ENCODE measurements at places on chromosomes 16 and 17.

DNA sequence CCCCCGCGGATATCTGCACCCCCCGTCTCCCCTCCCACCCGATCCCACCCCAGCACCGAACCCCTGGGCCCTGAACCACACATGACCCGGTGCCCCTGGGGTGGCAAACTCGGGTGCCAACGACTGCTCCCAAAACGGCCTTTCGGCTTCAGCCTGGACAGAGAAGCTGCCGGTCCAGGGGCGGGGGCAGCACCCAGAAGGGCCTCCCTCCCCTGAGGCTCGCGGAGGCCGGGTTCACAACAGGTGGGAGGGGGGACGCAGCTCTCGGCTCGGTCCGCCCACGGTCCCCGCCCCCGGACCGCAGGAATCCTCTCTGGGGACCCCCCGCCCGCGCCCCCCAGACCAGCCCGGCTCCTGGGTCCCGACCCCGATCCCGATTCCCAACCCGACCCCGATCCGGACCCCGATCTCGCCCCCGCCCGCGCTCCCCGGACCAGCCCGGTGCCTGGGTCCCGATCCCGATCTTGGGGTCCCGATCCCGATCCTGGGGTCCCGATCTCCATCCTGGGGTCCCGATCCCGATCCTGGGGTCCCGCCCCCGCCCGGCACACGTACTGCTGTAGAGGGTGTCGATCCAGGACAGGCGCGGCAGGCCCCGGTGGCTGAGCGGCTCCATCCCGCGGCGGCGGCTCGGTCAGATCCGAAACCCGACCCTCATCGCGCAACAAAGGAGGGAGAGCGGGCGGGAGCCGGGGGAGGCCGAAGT is 516 bp downstream of the ABR start:
- DNase-seq: no peak

DNA sequence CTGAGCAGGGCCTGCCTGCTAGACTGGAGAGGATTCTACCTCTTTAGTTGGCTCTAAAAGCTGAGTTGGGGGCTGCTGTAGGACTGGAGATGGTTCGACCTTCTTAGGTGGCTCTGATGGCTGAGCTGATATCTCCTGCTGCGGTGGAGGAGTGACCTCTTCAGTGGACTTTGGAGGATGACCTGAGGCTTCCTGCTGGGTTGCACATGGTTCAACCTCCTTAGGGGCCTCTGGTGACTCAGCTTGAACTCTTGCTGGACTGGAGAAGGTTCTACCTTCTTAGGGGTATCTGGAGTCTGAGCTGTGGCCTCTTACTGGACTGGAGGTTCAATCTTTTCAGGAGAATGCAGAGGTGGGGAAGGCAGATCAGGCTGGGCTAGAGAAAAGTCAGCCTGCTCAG is 48.9 kb upstream of the TMEM97 start:
- no peak for DNase-seq

GRCh38 chr16:3119701-3120408 is 7.5 kb downstream of the ZNF205 start:
- DNase-seq: no peak

DNA sequence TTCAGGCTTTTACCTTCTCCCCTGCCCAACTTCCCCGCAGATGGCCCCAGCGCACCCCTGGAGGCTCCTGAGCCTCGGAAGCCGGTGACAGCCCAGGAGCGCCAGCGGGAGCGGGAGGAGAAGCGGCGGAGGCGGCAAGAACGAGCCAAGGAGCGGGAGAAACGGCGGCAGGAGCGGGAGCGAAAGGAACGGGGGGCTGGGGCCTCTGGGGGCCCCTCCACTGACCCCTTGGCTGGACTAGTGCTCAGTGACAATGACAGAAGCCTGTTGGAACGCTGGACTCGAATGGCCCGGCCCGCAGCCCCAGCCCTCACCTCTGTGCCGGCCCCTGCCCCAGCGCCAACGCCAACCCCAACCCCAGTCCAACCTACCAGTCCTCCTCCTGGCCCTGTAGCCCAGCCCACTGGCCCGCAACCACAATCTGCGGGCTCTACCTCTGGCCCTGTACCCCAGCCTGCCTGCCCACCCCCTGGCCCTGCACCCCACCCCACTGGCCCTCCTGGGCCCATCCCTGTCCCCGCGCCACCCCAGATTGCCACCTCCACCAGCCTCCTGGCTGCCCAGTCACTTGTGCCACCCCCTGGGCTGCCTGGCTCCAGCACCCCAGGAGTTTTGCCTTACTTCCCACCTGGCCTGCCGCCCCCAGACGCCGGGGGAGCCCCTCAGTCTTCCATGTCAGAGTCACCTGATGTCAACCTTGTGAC is 3.6 kb downstream of the MAPK7 start:
- DNase-seq: no peak

- no peak for DNase-seq
Measured at GRCh38 chr16:20364051-20364450, 11.5 kb upstream of the UMOD start.

GRCh38 chr16:69860233-69861231 is 90.6 kb upstream of the CLEC18A start:
- DNase-seq: no peak

GRCh38 chr16:65663774-65664173 is 541.9 kb upstream of the CDH11 start:
- DNase-seq: no peak

GRCh38 chr17:68794636-68795434 is 160.4 kb downstream of the ABCA8 start:
- DNase-seq: no peak

DNA sequence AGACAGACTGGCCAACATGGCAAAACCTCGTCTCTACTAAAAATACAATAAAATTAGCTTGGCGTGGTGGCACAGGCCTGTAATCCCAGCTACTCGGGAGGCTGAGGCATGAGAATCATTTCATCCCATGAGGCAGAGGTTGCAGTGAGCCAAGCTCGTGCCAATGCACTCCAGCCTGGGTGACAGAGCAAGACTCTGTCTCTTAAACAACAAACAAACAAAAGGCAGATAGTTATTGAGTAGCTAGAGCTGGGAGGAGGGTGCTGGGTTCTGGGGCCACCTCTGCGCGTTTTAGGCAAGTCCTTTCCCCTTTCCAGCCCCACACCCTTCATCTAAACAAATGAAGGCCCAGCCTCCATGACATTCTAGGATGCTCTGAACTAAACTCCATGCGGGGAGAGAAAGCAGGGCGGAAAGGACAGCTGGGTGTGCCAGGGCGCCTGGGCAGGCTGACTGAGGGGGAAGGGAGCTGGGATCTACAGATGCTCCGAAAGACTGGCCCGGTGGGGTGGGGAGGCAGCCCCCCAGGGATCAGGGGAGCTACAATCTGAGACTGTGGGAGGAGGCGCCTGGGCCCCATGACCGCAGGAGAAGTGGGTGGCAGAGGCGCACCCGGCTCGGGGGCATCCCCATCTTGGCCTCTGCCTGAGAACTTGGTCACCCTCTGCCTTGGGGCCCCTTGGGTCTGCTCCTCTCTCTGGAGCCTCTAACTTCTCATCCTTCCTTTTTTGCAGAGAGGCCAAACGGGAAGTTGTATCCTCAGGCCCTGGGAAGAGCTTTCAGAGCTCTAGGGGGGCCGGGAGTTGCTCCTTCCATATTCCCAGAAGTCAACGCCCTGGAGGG is 910 bp downstream of the ITGAL start:
- no peak for DNase-seq

- no peak for DNase-seq
Measured at GRCh38 chr16:88770461-88771293, 14.3 kb downstream of the PIEZO1 start.

- no peak for DNase-seq
Measured at GRCh38 chr17:31499771-31500554, 108.5 kb downstream of the RAB11FIP4 start.

- no peak for DNase-seq
Measured at GRCh38 chr16:27980076-27980775, 83.3 kb downstream of the GSG1L start.

DNA sequence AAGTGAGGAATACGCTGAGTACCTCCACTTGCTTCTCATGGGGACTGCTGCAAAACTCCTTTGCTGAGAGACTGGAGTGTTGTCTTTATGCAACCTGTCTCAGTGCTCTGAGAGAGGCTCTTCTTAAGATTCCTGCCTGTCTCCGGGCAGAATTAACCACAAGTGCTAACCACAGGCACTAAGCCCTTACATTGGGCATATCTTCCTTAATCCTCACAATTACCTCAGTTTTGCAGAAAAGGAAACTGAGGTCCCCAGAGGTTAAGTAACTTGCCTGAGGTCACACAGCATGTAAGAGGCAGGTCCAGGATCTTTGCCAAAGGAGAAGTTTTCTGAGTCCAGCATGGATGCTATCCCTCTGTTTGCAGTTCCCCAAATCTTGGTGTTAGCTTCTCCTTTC is 86.0 kb downstream of the GP2 start:
- no peak for DNase-seq

GRCh38 chr17:73984941-73985340 is 218.5 kb upstream of the RPL38 start:
- DNase-seq: no peak

DNA sequence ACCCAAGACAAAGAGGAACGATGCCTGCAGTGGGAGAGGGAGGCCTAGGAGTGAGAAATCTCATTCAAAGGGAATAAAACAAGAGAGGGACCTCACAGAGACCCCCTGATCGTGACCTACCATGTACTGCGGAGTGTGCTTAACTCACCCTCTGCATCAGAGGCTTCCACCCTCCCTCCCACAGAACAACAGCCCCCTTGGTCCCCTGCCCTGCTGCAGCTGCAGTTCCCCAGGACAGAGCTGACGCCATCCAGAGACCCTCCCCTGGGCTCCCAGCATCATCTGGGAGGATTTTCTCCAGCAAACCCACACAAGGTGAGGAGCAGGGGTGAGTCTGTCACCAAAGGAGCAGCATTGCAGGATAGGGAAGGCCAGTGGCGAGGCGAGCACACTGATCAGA is 39.8 kb downstream of the TLE7 start:
- DNase-seq: no peak

- DNase-seq: no peak
Measured at GRCh38 chr17:81680150-81680549, 3.4 kb downstream of the ARL16 start.

DNA sequence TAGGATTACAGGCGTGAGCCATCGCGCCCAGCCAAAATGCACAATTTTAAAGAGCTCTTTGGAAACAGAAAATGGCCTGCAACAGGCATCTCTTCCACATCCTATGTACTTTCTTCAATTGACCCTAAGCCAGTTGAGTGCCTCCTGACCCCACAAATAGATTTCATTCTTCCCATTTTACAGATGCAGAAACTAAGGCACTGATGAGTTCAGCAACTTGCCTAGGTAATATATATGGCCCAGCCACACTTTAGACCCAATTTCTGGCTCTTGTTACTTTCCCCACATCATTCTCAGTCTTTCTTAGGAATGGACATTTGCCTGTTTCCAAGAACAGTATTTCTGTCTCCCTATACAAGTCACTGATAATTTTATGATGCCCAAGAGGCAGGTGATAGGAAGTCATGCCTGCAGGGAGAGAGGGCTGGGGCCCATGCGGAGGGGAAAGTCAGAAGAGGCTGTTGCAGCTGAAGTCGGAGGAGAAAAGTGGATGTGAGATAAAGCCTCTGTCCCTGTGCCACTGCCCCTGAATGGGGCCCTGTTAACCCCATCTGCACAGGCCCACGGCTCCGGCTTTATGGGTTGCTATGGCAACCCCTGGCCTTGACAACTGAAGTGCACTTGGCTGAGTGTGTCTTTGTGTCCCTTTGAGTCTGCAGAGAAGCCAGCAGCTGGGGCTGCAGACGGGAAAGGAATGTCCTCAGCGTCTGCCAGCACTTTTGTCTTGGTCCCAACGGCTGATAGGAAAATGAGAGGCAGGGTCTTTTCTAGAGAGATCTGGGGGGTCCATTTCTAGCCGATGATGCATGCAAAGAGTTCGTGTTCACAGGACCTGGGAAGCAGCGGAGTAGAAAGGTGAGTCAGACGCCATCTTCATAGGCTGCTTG is 45.9 kb downstream of the ABAT start:
- no peak for DNase-seq

DNA sequence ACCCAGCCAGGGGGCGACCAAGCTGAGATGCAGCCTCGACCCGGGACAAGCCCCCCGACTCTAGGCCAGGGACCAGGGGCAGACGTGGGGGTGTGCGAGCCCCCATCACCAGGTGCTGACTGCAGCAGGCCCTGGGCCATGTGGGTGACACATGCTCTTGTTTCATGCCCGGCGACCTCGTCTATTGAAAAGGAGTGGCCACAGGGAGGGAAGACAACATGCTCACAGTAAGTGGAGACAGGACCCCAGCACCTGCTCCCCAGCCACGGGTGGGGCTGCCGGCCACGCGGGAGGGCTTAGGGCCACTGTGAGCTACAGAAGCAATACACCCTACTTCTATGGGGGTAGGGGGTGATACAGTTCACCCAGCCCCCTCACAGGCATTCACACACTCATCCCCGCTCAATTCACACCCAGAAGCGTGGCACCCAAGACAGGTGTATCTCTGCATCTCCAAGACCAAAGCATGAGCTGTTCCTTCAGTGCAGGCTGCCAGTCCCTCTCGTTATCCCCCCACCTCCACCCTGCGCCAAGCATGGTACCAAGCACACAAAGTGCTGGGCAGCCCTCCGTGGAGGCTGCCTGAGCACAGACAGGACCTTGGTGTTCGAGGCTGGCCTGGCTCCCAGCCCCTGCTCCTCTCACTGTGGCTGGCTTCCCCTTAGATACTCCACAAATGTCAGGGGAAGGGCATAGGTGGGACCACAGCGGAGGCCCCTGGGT is 13.6 kb downstream of the VASN start:
- no peak for DNase-seq

- DNase-seq: no peak
Measured at GRCh38 chr17:9850151-9850550, 24.4 kb downstream of the GLP2R start.

- DNase-seq: no peak
Measured at GRCh38 chr17:48382989-48383388, 47.0 kb downstream of the SKAP1 start.

GRCh38 chr16:1890708-1891050 is 18.7 kb upstream of the MEIOB start:
- no peak for DNase-seq

DNA sequence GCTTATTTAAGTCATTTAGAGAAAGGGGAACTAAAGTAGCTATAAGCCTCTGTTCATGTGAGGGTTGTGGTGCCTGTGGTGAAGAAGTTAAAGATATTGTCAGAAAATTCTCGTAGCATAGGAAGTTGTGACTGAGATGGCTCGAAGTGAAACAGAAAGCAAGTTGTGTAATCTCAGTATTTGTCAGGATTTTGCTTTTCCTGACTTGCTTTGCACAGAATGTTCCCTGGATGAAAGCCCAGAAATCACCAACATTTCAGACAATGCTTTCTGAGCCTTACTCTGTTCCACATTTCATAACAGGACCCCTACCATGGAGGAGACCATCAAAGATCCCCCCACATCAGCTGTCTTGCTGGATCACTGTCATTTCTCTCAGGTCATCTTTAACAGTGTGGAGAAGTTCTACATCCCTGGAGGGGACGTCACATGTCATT is 10.6 kb downstream of the CALCOCO2 start:
- peak; percentile 24 for DNase-seq

GRCh38 chr17:35543856-35544255 is 6.4 kb upstream of the SLFN12L start:
- DNase-seq: no peak

- no peak for DNase-seq
Measured at GRCh38 chr16:23611936-23612335, 15.8 kb upstream of the NDUFAB1 start.

DNA sequence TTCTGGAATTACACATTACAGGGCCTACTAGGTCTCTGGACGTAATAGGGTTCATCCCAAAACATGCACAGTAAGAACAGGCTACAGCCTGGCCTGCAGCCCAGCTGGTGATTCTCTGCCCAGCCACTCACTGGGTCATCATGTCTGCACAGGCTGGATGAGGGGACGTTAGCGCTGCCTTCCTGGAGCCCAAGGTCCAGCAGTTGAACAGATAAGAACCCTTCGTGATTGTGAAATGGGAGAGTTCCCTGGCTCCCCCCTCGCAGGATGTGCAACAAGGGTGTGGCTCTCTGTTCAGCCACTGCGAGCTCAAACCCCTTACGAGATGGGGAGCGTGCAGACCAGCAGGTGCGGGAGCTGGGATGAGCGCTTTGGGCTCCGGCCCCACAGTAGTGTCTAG is 200.0 kb upstream of the CDH5 start:
- DNase-seq: no peak
